ENCODE measurements at places on chromosomes 16 and 17.

- DNase-seq: no peak
Measured at GRCh38 chr16:71843572-71843971, 2.2 kb upstream of the ATXN1L start.

- DNase-seq: no peak
Measured at GRCh38 chr16:56041556-56042140, 149.6 kb upstream of the GNAO1 start.

DNA sequence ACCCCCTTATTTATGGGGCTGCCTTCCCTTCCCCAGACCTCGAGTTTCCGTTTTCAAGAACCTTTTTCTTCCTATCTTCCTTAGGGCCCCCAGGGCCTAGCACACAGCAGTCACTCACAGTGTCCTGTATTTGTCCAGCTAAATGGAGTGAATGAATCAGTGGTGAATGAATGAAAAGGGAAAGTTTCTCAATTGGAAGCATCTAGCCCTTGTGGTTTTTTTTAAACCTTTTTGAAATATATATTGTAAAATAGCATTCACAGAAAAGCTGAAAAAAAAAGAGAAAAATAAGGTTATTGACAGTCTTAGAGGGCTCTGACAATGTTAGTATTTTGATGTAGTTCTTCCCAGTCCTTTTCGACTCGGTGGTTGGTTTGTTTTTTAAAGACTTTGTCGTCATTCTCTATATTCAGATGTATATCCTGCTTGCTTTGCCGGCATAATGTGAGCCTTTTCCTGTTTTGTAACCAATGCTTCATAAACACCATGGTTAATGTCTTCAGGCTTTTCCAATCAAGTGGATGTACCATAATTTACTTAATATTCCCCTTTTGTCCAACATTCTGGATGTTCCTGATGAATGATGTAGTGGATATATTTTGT lies 45.3 kb downstream of the RAI1 start:
- no peak for DNase-seq

- DNase-seq: no peak
Measured at GRCh38 chr17:81575836-81576235, 23.7 kb upstream of the FAAP100 start.

DNA sequence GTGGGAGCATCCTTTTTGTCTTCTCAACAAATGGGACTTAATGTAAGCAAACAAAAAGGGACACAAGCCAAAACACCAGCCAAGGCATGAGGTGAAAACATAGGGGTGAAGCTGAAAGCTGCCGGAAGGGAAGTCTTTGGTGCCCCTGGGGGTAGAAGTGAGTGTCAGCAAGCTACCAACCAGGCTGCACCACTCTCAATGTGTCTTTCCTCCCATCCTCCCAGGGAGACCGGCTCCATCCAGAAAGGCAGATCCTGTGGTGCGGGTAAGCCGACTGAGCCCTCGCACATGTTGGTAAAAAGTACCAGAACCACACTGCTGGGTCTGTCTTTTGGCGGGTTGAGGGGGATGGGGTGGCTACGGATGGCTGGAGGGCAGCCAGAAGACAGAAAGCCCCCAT lies 52.0 kb upstream of the SREBF1 start:
- no peak for DNase-seq

DNA sequence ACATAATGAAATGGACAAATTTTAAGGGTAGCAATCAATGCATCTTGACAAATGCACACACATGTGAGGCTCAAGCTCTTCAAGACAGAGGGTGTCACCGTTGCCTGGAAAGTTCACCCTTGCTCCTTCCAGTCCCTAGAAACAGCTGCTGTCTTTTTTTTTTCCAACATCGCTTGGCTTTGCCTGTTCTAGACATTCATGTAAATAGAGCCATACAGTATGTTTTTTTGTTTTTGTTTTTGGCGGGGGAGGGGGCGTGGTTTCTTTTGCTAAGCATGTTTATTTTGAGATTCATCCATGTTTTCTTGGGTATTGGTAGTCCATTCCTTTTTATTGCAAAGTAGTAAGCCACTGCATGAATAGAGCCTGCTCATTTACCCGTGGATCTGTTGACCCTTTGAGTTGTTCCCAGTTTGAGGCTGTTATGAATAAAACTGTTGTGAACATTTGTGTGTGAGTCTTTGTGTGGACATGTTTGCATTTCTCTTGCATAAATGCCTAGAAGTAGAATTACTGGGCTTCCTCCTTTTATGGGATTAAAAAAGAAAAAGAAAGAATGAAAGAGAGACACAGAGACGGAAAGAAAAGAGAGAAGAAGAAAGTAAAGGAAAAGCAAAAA lies 78.4 kb downstream of the NT5M start:
- DNase-seq: no peak

Data from AG08395 (cell line).